ENCODE measurements at places on chromosomes 1 and 21.

DNA sequence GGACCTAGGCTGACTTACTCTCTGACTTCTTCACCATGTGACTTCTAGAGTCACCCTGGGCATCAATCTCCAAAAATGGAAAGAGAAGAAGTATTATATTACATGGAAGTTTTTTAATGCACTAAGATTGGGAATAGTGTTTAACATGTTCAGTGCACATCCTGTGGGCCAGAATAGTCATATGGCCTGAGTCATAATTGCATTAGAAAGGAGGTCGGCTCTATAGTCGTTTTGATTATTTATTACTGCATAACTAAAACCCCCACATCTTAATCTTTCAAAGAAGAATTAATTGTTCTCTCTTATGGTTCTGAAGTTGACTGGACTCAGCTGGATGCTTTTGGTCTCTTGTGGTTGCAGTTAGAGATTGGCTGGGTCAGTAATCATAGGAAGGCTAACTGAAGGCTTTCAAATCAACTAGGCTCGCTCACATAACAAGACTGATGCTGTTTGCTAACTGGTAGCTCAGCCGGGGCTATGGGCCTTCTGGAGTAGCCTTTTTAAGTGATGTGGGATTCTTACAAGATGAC is 810.6 kb upstream of the ADGRL4 start:
- no peak for DNase-seq

GRCh38 chr1:235342039-235342438 is 13.7 kb downstream of the GGPS1 start:
- no peak for DNase-seq

DNA sequence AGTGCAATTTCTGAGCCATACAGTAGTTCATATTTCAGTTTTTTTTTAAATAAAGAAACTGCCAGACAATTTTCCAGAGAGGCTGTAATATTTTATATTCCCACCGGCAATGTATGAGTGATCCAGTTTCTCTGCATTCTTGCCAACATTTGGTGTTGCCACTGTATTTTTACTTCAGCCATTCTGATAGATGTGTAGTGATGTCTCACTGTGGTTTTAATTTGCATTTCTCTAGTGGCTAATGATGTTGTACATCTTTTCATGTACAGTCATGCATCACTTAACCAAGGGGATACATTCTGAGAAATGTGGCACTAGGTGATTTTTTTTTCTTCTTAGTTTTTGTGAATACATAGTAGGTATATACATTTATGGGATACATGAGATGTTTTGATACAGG is 99.6 kb downstream of the CENPF start:
- DNase-seq, result no peak

- DNase-seq, result no peak
Measured at GRCh38 chr1:236534151-236534651, 10.4 kb downstream of the LGALS8 start.

GRCh38 chr1:69535490-69535889 is 32.2 kb upstream of the LRRC7 start:
- no peak for DNase-seq

GRCh38 chr1:27594564-27595510 is 9.1 kb downstream of the AHDC1 start:
- DNase-seq, result no peak

GRCh38 chr1:92184632-92185031 is 33.1 kb upstream of the C1orf146 start:
- DNase-seq, result peak; percentile 27

- DNase-seq, result peak; percentile 20
Measured at GRCh38 chr1:221543529-221544120, 198.3 kb downstream of the DUSP10 start.

GRCh38 chr1:202998836-202999750 is 8.1 kb upstream of the TMEM183A start:
- DNase-seq, result peak; percentile 2

- DNase-seq, result no peak
Measured at GRCh38 chr1:221556435-221556834, 185.5 kb downstream of the DUSP10 start.

- DNase-seq, result peak; percentile 78
Measured at GRCh38 chr1:93804412-93804811, 74.6 kb downstream of the DNTTIP2 start.

DNA sequence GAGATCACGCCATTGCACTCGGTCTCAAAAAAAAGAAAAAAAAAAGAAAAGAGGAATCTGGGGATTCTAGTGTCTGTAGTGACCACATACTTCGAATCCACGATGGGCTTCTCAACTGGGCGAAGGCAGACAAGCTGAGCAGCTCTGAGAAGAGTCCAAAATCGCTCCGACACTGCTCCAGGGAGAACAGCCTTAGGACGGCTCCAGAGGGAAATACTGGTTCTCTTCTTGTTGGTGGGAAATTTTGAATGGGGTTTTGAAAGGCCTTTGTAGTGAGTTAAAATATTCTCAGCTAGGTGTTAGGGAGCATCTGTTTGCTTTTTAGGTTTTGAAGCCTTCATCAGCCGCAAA is 18.3 kb upstream of the HJV start:
- no peak for DNase-seq

GRCh38 chr1:87985071-87985470 is 656.4 kb downstream of the LMO4 start:
- no peak for DNase-seq

DNA sequence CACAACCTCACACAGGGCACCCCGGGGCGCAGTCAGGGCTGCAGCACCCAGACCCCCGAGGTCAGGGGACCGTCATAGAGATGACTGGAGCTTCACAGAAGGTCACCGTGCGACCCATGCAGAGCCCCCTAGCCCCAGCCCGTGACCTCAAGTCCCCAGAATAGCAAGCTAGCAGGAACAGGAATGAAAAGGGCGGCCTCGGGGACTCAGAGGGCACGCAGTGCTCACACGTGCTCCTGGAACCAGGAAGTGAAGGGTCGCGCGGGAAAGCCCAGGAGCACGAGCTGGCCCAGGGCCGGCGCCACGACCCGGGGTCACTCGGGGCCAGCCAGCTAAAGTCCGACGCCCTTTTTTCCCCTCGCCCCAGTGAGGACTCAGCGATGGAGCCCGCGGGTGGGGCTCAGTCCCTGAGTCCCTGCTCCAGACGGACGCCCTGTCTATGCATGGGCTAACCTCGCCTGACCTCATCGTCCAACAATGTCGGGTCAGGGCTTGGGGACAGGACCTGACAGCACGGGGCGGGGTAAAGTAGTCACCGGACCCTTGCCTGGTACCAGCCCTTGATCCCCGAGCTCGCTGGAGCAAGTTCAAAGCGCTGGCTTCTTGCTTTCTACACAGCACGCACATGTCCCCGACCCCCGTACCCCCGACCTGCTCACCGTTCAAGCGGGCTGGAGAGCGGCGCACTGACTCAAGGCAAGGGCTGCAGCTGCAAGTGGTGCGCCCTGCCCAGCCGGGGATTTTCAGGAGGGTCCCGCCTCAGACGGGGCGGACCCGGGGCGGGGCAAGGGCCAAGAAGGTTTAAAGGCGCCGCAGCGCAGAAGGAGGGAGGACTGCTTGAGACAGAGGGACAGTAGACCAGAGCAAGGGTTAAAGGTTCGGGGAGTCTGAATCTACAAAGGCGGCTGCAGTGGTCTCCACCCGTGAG is at the start of gene TAGLN2:
TSS of gene TAGLN2 (minus strand) at position 717 of the 928 bp plus-strand sequence. CDS start 4,998 bp downstream, outside the sequence.
- DNase-seq, result peak; percentile 75

All from AG09319 (cell line).